ENCODE measurements at places on chromosomes 4 and X. TPM values are rescaled to one million over a fixed set of nuclear protein-coding genes. Genes with fewer than 3 reads are reported as not detected.

PCDH18 gene
- 191 TPM for total RNA-seq

POU3F4 gene
- total RNA-seq: not detected

FAM9C gene
- total RNA-seq: not detected

DNA sequence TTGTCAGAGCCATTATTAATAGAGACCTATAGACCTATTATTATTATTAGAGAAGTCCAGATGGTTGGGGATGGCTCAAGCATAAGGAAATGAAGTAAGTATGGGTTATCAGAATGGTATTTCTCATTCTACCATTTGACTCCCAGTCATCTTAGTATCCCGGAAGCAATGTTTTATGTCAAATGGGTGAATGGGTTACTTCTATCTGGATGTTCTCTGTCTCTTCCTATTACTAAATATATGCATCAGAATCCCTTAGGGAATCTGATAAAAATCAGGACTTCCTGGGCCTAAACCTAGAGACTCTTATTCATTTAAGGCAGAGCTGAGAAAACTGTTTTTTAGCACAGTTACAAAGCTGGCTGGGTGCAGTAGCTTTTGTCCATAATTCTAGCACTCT is 149.9 kb downstream of the SLC10A7 start:
- DNase-seq: no peak

DNA sequence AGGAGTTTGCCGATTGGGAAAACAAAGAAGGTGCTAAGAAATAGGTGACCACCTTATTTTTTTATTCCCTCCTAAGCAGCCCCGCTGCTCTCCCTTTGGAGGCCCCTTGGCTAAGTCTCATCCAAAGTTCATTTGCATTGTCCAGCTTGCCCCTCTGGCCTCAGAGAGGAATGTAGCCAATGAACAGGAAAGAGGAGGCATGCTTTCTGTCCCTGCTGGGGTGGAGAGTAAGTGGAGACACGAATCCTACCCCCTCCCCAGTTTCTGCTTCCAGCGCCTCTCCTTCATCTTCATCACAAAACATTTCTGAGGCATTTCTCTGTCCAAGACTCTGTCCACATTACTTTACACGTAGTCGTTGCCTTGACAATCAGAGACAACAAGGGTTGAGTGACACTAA is 38.7 kb downstream of the NLGN3 start:
- no peak for DNase-seq

All from osteoblast (primary cell).